ENCODE measurements at places on chromosomes 5 and 9.
A peak's percentile ranks its signal among the peaks of the same experiment; 100 is the strongest.

GRCh38 chr5:44332285-44332971, 56.8 kb downstream of the FGF10 start:
- DNase-seq, result no peak

- DNase-seq, result no peak
Measured at GRCh38 chr5:125113328-125113727, 366.9 kb upstream of the ZNF608 start.

DNA sequence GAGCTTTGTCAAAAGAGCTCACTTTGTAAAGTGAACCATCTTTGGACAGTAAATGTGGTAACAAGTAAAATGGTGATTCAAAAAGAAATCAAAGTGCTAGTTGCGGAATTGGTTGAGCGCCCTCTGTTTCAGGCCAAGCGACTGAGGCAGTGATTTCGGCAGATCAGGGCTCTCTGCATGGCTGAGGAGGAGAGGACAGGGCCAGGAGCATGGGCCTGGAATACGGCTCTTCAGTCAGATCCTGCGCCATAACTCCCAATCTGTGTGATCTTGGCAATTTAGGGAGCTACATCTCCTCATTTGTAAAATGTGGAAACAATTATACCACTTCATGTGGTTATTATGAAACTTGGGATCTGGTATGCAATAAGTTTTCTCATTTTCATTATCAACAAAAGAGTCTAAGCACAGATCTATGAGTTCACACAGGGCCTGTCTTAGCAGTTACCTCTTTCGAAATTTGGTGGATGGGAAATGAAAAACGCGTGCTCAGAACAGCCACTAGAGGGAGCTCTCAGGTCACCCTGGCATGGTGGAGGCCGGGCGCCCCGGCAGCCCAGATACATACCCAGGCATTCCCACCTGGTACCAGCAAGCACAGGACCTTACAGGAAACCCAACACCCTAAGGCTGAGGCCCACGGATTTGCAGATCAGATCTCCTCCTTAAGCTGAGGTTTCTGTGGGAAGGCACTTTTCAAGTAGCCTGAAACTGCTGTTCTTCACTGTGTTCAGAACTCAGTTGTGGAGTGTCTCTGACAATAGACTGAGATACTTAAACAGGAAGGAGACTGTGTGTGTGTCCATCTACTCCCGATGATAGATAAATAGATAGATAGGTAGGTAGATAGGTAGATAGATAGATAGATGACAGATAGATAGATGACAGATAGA, 303.7 kb downstream of the RAB3C start:
- peak; percentile 37 for DNase-seq

GRCh38 chr9:86353655-86354010, 577 bp downstream of the TUT7 start:
- no peak for DNase-seq

GRCh38 chr9:34710023-34710422, at the start of gene CCL21:
Gene CCL21 (minus strand): TSS chr9:34710136. CDS start chr9:34710066, 70 bp downstream.
- DNase-seq, result no peak

DNA sequence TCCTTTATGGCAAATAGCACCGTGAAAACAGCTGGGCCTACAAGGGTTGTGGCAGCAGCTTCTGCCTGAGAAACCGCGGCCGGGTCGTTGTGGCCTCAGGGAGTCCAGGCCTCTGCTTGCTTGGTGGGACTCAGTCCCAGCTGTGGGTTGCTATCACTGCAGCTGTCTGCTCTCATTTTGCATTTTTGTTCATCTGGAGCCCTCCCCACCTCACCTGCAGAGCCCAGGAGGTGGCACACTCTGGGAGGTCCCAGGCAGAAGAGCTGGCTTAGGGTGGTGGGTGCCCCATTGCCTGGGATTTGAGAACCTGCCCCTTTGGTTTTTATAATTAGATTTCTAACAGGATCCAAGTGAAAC, 138.4 kb downstream of the GADD45G start:
- DNase-seq, result no peak

- DNase-seq, result no peak
Measured at GRCh38 chr9:74838351-74838750, 49.4 kb downstream of the TRPM6 start.

GRCh38 chr9:70120834-70121510, 77.3 kb downstream of the MAMDC2 start:
- DNase-seq, result no peak

DNA sequence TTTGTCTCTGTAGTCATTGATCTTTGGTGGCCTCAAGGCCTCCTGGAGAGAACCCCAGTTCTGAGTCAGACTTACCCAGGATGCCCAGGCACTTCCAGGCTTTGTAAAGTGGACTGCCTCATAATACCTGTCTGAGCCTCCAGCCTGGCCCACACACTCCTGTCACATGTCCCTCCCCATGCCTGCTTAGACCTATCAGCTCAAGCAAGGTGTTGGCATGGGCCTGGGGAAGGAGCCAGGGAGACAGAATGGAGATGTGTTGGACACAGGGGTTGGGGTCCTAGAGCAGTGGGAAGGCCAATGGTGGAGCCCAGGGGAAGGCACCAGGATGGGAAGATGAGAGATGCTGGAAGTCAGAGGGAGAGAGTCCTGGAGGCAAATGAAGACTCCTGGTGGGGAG, 136.2 kb downstream of the CFAP90 start:
- DNase-seq, result no peak

GRCh38 chr5:154956712-154957111, 15.8 kb downstream of the MRPL22 start:
- no peak for DNase-seq

DNA sequence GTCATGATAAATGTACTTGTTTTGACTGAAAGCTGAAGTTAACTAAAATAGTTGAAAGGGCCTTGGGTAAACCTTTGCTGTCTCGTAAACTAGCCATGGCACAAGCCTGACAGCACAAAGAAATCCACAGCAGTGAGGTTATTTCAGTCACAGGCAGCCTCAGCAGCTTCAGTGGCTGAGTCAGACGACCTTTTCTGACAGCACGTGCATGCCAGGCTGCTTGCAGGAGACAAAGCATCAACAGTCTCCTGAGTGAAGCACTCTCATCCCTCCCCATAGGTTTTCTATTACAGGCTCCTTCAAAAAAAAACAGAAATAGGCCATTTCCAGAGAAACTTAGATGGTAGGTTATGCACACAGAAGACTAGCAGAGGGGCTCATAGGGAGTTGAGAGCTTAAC, 34.6 kb downstream of the OXCT1 start:
- DNase-seq, result no peak

GRCh38 chr9:90088434-90088833, 483.6 kb downstream of the GADD45G start:
- no peak for DNase-seq

- DNase-seq, result no peak
Measured at GRCh38 chr5:16870878-16871277, 65.2 kb downstream of the MYO10 start.

- DNase-seq, result no peak
Measured at GRCh38 chr9:130193103-130193502, 20.9 kb downstream of the NCS1 start.

DNA sequence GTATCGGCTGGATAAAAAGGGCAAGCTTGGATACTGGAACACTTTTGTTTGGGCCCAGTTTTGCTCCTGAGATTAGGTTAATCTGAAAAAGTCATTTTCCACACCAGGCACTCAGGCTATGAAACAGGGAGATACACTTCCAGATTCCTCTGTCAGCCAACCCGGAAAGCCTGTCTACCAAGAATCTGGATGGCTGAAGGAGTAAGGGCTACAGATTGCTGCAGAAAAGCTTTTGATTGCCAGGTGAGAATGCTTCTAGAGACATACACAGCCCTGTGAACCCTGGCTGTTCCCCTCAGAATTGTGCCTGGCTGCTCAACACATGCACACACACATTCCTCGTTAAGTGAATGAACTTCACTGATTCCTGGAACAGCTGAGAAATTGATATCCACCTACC, 114.4 kb downstream of the PSD2 start:
- DNase-seq, result no peak

- DNase-seq, result no peak
Measured at GRCh38 chr5:139725073-139725830, 70.4 kb upstream of the PSD2 start.

DNA sequence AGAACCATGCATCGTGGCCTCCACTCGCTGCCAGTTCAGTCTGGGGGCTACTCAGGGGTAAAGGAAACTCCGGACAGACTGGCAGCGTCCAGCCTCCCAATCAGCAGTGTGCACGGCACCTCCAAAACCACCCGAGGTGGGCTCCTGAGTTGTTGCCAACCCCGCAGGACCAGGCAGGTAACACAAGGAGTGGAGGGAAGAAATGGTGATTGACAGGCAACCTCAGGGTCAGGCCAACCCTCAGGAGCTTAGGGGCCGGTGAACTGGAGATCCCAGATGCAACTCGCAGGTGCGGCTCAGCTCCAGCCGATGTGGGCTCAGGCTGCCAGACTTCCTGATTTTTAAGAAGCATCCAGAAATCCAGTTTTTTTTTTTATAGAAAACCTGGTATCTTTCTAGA, 37.3 kb upstream of the AKNA start:
- DNase-seq, result no peak

GRCh38 chr9:13369431-13369830, 89.9 kb upstream of the MPDZ start:
- DNase-seq, result no peak

- DNase-seq, result no peak
Measured at GRCh38 chr5:53331463-53331862, 149.0 kb upstream of the FST start.

All from activated T-helper 1 cell treated with Interleukin-2 at 50 U/mL for 16 hours (primary cell).